ENCODE measurements at places on chromosomes 12 and 14.

- DNase-seq: no peak
These were observed 225.4 kb downstream of the GALC start for GRCh38 chr14:87767567-87767901.

DNA sequence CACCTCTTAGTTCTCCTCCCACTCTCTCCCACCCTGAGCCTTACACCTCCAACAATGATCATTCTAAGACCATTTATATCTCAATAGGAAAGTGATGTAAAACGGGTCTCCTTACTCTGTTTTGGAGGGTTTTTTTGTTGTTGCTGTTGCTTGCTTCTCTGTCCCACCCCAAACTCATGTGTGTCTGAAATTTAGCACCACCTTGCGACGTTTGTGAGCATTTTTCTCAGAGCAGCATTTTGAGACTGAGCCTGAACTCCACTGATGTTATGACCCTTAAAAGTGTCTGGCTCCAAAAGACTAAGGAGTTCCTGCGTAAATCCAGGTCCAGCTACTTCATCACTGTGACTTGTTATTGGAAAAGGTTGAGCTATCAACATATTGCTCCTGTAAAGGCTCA, 155.0 kb downstream of the DAD1 start:
- no peak for DNase-seq

GRCh38 chr12:47139000-47139681, 59.4 kb upstream of the AMIGO2 start:
- DNase-seq: no peak

DNA sequence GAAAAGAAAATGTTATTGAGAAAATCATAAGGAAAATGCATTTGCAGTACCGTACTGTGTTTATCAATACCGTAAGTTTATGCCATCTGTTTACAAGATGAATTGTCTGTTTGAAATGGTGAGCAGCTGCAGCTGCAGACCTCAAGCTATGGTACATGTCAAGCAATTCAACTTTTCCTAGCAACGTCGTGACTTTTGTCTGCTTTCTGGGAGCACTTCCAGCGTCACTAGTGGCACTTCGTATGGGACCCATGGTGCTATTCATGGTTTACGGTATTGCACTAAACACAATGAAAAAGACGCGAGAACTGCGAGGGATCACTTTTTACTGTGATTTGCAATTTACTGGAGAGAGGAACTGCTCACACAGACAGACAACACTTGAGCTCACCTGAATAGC, 160.8 kb downstream of the UNC79 start:
- DNase-seq: no peak

- no peak for DNase-seq
These were observed 32.1 kb upstream of the FRMD6 start for GRCh38 chr14:51619561-51619960.

- DNase-seq: no peak
These were observed 9.8 kb downstream of the DHRS1 start for GRCh38 chr14:24289649-24290280.

Data from substantia nigra (tissue), 51 donors.